ENCODE measurements at places on chromosomes 2 and 18.

- no peak for DNase-seq
Measured at GRCh38 chr2:219638948-219639755, 11.7 kb downstream of the SLC4A3 start.

GRCh38 chr2:100632759-100633158 is 70.0 kb downstream of the PDCL3 start:
- DNase-seq = no peak

DNA sequence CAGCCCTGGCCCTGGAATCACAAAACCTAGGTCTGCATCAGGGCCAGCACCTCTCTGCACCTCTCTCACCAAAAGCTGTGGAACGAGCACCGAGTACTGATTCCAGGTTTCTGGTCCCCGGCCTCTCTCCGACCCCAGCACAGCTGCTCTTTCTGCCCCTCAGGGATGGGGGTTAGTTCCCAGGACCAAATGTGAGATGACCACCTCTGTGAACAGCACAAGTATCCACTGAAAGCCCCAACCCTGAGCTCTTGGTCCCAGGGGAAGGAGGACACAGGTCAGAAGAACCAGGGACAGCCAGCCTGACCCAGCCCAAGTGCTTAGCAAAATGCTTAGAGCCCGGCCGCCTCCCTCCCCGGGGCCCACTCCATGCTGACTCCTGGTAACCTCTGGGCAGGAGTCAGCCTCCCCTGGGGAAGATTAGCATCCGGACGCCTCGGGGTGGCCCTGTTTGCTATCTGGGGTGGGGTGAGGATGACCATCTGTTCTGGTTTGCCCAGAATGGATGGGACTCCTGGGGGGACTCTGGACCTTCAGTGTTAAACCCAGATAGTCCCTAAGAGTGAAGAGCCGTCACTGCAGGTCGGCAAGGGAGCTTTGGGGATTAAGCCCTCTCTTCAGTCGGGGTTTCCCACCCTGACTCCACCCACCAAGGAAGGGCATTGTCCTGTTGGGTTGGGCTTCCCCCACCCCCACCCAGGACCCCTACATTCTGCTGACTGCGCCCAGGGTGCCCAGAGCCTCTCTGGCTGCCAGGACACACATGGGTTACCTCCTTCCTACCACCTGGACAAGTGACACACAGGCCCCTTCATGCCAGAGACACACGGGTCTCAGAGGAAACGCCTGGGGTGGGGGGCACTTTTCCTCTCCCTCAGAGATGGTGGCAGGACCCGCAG is 9.4 kb upstream of the GPR55 start:
- DNase-seq = no peak

DNA sequence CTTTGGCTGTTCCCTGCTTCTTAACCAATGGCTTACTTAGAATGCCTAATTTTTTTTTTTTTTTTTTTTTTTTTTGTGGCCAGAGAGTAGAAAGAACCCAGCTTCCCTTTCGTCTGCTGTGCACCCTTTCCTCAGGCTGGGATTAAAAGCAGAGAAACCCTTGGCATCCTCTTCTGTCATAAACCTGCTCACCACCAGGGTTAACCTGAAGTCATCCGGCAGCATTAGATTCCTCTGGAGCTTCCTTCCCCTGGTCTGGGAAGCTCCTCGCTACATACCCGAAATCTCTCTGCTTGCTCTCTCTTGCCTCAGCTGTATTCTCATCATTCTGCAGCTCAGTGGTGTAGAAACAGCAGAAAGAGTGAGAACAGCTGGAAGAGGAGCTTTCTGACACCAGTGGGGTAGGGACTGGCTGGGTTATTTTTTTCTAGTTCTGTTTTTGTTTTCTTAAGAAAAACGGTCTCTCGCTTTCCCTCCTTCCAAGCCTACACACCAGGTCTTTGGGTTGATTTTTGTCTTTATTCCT is 339.0 kb upstream of the MEIS1 start:
- no peak for DNase-seq

GRCh38 chr2:168894720-168895119 is 4.5 kb upstream of the SPC25 start:
- no peak for DNase-seq

GRCh38 chr2:159010963-159011362 is 42.5 kb downstream of the TANC1 start:
- no peak for DNase-seq
